ENCODE measurements at places on chromosomes 1 and 21.

- no peak for DNase-seq
These were observed 2.1 kb upstream of the RD3 start for GRCh38 chr1:211493876-211494653.

GRCh38 chr1:225477296-225477911 is 49.6 kb upstream of the LBR start:
- no peak for DNase-seq

- no peak for DNase-seq
These were observed 386.6 kb downstream of the PTBP2 start for GRCh38 chr1:97108179-97108578.

DNA sequence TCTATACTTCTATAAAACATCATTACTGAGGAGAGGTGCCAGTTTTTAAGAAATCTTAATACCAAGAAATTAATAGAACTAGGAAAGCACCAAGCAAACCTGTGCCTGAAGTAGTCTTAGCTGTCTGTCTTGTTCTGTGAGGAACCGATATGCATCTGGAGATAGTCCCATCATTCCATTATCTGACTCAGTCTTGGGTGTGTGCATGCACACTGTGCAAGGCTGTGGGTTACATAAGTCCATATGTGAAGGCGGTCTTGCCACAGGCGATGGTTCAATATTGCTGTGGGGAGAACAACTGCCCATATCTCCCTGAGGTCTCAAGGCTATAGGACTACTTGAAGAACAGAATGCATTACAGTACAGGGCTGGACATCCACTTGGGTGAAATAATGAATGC is 33.8 kb downstream of the STIL start:
- no peak for DNase-seq

DNA sequence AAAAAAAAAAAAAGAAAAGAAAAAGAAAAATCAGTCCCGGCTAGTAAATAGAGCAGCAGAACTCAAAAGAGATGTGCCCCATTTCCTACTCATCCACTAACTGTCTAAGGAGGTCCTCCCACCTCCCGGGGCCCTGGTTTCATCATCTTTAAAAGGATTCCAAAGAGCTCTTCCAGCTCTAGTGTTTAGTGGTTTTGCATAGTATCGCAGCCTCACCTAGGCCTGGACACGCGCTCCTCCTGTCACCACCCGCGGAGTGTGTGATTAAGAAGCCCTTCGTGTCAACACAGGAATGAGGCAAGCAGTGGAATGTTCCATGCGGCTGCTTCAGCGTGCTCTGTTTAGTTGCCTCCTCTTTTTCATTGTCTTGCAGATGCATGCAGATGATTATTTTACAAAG is 49.0 kb downstream of the LBR start:
- peak; percentile 43 for DNase-seq

DNA sequence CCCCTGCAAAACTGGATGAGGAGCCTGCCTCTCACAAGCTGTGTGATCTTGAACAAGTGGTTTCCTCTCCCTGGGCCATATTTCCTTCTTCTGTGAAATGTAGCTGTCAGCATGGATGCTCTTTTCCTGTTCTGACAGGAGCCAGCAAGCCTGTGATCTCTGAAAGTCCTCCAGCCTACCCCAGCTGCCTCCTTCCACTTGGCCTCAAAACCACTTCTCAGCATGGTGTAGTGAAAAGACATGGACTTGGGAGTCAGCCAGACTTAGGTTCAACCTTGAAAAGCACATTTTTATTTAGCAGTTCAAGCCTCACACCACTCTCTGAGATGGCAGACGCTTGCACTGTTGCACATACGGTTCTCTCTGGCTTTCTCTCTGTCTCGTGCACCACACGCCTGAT is 292.9 kb upstream of the DUSP10 start:
- DNase-seq = no peak

GRCh38 chr1:118485757-118486156 is 300.7 kb upstream of the SPAG17 start:
- DNase-seq = no peak

DNA sequence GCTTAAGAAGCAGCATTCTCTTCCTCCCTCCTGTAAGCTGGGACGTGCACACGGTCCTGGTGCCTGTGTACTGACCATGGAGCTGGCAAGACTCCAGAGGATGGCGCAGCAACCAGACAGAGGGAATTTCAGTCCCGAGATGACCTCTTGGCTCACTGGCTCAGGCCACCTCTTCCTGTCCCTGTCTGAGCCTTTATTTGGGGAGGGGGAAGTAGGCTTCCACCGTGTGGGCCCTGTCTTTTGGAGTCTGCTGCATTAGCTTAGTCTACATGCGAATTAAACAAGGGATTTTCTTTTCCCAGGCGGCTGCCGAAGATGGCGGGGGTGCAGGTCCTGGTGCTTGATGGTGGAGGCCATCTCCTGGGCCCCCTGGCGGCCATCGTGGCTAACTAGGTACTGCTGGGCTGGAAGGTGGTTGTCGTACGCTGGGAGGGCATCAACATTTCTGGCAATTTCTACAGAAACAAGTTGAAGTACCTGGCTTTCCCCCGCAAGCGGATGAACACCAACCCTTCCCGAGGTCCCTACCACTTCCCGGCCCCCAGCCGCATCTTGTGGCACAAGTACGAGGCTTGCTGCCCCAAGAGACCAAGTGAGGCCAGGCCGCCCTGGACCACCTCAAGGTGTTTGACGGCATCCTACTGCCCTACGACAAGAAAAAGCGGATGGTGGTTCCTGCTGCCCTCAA is 10.2 kb downstream of the IL24 start:
- DNase-seq = no peak

DNA sequence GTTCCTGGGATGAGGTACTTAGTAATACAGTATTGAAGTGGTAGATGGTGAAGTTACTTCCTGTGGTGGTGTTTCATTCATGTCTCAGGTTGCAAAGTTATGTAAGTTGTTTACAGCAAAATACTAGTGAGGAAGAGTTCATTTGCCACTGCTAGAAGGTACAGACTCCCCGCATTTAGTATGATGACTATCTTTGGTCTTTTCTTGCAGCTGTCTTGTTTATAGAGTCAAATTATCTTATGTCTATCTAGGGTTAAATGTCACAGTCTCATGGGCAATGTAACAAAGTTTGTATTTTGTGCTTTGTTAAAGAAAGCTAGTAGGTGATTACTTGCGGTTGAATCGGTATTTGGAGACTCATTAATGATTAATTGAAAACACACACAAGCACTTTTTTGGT is 50.2 kb downstream of the LRRC8D start:
- DNase-seq = no peak

- DNase-seq = no peak
These were observed 99.7 kb downstream of the PRDM2 start for GRCh38 chr1:13799502-13800283.

DNA sequence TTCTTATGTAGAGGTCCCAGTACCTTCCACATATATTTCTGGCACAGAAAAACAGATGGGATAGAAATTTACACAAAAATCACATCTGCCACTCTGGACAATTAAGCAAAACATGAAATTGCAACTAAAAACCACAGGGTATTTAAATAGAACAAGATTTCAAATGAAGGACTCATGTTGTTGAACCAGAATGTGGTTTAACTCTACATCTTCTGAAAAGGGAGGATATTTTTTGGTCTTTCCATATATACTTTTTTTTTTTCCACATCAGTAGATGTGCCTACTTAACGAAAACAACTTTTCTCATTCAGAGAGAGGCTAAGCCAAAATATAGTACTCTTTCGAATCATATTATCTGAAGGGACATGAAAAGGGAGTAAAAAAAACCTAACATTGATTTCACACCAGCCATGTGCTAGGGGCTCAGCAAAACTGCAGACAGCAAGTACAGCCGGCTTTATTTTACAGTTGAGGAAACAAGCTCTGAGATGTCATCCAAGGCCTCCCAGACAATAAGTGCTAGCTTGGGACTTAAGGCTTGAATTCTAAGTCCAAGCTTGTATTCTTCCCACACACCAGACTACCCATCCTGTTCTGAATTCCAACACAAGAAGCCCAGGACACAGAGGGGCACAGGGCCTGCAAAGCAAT is 208.9 kb downstream of the PBX1 start:
- no peak for DNase-seq

DNA sequence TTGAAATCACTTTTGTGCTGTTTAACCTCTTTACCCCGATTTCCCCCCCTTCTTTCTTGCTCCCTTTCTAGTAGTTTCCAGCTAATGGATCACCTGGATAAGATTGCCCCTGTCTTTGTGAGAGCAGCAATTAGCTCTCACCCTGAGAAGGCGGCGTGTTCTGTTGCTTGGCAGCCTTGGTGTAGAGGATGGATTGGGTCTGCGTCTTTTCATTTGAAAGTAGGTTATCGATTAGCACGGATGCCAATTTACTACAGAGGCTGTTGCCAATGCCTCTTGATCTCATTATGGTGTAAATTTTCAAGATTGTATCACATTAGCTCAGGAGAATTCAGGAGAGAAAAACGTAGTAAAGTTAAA is 26.4 kb downstream of the KIF26B start:
- no peak for DNase-seq

DNA sequence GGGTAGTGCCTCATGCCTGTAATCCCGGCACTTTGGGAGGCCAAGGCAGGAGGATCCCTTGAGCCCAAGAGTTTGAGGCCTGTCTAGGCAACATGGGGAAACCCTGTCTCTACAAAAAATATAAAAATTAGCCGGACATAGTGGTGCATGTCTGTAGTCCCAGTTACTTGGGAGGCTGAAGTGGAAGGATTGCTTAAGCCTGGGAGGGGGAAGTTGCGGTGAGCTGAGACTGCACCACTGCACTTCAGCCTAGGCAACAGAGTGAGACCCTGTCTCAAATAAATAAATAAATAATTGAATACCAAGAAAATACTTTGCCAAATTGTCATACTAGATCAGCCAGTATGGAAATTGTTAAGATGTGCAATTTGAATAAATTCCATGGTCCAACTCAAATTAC is 5.9 kb upstream of the RBBP5 start:
- DNase-seq = no peak

- no peak for DNase-seq
These were observed 16.1 kb downstream of the SERPINC1 start for GRCh38 chr1:173900992-173901391.

DNA sequence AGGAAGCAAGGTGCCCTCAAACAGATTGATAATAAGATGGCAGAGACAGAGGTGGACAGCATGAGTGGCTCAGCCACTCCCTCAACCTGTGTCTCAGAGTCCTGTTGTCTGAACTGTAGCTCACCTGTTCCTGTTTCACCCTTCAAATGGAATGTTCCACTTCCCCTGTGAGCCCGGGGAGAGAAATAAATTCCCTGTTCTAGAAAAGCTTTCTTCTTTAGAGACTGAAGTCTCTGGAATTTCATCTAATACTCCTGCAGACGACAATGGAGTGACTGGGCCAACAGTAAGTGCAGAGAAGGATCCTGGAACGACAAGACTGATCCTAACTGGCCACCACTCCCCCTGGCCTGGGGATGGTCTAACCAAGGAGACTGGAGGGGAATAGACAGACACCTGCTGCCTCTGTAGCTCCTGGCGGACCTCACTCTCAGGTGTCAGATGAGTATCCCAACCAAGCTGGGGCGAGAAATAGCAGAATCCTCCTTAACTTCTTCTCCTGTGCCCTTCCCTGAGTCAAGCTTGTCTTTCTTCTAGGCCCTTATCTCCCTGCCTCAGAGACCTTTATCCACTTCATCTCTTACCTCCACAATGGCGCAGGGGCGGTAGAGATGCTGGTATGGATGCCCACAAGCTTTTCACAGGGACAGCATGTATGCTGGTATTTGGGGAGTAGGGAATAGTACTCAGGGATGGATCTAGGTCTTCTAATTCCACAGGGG is 45.4 kb downstream of the PLEKHA6 start:
- peak; percentile 45 for DNase-seq

DNA sequence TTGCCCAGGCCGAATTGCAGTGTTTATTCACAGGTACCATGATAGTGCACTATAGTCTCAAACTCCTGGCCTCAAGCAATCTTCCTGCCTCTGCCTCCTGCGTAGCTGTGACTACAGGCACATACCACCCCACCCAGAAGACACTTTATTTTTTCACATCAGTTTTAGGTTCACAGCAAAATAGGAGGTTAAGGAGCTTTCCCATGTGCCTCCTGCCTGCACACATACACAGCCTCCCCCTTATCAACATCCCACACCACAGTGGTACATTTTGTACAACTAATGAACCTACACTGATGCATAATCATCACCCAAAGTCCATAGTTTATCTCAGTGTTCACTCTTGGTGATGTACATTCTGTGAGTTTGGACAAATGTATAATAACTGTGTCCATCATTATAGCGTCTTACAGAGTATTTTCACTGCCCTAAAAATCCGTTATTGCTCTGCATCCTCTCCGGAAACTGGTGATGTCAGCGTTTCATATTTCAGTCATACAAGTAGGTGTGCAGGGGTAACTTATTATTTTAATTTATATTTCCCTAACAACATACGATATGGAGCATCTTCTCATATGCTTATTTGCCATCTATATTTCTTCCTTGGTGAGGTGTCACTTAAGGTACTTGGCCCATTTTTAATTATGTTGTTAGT is 23.2 kb downstream of the OR13G1 start:
- no peak for DNase-seq

- no peak for DNase-seq
These were observed 344.5 kb upstream of the GREM2 start for GRCh38 chr1:240956424-240956823.

- peak; percentile 42 for DNase-seq
These were observed at the start of gene ECE1 for GRCh38 chr1:21289700-21290545. TSS of gene ECE1 (minus strand) at chr1:21290463. CDS start at chr1:21290414, 49 bp downstream.

DNA sequence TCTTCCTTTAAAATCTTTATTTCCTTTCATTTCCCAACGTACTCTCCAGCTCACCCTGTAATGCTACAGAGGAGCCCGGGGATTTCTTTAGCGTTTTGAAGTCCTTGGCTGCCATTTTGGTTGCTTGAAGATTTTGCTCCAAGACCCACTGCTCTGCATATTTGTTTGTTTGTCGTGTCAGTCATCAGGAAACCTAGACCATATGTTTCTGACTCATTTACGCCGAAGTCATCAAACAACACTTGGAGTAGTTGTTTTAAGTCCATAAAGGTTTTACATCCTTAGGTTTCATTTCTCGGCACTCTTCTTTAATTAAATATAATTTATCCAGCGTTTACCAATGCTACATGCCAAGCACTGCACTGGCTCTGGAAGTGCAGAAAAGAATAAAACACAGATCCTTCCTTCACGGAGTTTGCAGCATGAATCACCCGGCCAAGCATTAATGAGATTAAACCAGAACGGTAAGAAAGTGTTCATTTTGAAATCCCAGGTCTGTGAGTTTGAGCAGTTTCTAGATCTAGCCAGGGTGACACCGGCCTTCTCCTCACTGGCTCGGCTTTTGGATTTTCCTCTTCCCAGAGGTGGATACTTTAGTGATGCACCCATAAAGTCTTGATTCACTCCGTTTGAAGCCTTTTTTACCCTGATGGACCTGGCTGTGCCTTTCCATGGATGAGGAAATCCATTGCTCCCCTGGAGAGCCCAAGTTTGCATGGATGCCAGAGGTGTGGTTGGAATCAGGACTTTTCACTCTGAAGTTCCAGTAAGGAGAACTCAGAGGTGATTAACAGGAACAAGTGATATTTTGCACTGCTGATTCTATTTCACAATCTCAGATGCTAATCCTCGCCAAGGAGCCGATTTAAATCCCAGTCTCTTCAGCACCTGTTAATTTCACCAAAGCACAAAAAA is 109.3 kb downstream of the KAZN start:
- DNase-seq = no peak

GRCh38 chr1:15353839-15354579 is 55.7 kb upstream of the EFHD2 start:
- peak; percentile 54 for DNase-seq

All from SW480 (cell line).